CD4-positive, alpha-beta T cell (primary cell): ENCODE measurements at places on chromosomes 1 and 21.

DNA sequence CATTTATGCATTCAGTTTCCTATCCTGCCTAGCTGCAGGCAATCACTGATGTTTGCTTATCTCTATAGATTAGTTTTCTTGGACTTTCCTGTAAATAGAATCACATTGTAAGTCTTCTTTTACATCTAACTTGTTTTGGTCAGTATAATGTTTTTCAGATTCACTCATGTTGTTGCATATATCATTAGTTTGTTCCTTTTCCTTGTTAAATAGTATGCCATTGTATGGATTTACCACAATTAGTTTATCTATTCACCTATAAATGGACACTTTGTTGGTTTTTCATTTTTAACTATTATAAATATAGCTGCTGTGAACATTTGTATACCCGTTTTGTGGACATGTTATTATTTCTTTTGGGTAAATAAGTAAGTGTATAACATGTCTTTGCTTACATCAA lies 44.2 kb upstream of the BACH1 start:
- no peak for DNase-seq
- H3K27ac ChIP-seq = no peak overlapping the region
- no peak overlapping the region for H3K4me3 ChIP-seq

DNA sequence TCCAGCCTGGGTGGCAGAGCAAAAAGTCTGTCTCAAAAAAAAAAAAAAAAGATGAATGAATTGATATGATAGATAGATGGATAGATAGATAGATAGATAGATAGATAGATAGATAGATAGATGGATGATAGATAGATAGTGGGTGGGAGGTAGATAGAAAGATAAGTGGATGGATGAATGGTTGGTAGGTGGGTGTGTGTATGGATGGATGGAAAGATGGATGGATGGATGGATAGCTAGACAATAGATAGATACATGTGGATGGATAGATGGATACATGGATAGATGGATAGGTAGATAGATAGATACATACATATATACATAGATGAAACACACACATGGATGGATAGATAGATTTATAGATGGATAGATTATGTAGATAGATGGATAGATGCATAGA lies 28.5 kb downstream of the TRPM2 start:
- no peaks in the 10 kb centered on the region for H3K4me1 ChIP-seq
- no peaks in the 10 kb centered on the region for H3K36me3 ChIP-seq
- no peak overlapping the region for H3K4me3 ChIP-seq
- H3K27me3 ChIP-seq = no peaks in the 10 kb centered on the region

DNA sequence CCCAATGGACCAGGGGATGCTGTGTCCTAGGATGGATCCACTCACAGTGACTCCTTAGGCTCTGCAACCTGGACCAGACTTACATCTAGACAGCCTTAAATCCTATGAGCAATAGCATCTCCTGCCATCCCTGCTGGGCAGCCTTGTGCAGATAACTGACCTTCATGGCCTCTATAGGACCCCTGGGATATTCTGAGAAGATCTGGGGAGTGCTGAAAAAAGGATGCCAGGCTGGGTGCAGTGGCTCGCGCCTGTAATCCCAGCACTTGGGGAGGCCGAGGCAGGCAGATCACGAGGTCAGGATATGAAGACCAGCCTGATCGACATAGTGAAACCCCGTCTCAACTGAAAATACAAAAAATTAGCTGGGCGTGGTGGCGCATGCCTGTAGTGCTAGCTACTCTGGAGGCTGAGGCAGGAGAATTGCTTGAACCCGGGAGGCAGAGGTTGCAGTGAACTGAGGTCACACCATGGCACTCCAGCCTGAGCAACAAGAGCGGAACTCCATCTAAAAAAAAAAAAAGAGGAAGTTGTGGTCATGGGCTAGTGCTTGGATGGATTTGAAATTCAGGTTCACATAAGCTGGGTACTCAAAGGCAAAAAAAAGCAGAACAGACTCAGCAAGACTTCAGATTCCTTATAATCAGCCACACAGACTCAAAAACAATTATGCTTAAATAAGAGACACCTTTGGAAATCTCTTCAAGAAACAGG lies 10.9 kb upstream of the SH2D1B start:
- no peaks in the 10 kb centered on the region for H3K4me1 ChIP-seq
- no peak overlapping the region for H3K4me3 ChIP-seq
- no peak for DNase-seq
- no peak overlapping the region for H3K27ac ChIP-seq
- H3K36me3 ChIP-seq = no peaks in the 10 kb centered on the region

DNA sequence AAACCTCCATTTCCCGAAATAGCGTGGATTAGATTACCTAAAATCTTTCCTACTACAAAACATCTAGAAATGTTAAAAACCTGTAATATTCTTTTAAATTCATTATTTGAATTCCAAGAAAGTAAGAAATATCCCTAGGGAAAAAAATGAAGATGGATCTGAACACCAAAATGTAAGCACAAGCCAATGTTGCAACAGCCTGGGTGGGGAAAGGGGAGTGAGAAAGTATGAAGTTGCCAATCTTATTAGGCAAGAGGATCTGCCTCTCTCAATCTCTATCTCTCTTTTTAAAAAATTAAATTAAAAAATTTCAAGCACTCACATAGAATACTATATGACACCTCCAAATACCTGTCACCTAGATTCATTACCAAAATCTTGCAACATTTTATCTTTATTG lies 74.9 kb upstream of the IRF2BP2 start:
- H3K4me1 ChIP-seq = no peaks in the 10 kb centered on the region
- no peak for DNase-seq
- H3K27me3 ChIP-seq = no peaks in the 10 kb centered on the region

GRCh38 chr1:106681939-106682522 lies 374.4 kb upstream of the PRMT6 start:
- H3K36me3 ChIP-seq = no peaks in the 10 kb centered on the region
- DNase-seq = no peak
- H3K4me3 ChIP-seq = no peak overlapping the region
- no peaks in the 10 kb centered on the region for H3K4me1 ChIP-seq
- no peaks in the 10 kb centered on the region for H3K27me3 ChIP-seq
